ENCODE measurements at places on chromosomes 16 and 17. TPM values are rescaled to one million over a fixed set of nuclear protein-coding genes. Genes with fewer than 3 reads are reported as not detected.

- no peak for DNase-seq
Observed at GRCh38 chr16:12530302-12530701, 273.4 kb downstream of the CPPED1 start.

TNK1 gene
- total RNA-seq: not detected

DNA sequence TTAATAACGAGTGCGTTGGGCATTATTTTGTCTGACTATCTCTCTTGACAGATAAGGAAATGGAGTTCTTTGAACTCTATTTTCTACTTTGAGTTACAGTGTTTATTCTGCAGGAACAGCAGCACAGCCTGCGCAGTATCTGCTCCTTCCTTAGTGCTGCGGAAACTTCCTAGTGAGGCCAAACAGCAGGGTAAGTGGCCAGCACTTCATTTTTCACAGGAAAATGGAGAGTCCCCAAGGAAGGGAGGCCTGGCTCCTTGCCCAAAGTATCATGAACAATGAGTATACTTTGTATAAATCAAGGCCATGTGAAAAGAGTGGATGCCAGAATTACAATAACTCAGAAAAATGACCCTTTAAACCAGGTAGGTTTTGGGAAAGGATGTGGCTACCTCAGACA is 140.6 kb downstream of the VPS53 start:
- DNase-seq: no peak

GRCh38 chr16:27762441-27762840 is 212.5 kb downstream of the KATNIP start:
- DNase-seq: no peak

DNA sequence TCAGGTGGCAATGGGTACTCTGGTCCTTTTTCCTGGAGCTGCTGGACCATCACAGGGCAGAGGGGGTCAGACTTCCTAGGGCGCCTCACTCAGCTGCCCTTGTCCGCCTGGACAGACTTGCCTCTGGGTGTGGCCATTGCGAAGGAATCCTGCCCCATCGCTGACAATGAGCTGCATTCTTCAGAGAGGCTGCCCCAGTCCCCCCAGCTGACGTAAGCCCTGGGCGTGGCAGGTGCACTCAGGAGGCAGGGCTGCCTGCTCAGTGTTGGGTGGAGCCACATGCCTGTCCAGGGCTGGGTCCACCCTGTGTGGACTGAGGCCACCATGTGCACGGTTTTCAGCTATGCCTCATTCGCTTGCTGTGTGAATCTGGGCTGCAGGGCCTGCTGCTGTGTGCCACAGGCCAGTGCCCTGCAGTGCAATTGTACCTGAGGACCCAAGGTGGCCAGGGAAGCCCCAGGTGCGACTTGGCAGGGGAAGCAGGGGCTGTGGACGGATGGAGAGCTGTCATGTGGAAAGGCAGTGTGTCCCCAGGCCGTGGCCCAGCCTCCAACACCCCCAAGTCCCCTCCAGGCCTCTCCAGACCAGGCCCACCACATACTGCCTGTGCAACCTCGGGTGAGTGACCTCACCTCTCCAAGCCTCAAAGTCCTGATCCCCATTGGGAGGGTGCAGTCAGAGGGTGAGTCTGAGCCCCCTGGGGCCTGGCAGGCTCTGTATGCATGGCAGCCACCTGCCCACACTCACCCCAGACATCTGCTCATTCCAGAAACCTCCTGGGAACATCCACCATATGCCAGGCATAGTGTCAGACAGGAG is 14.0 kb upstream of the MPRIP start:
- peak; percentile 53 for DNase-seq

KRTAP9-4 gene
- total RNA-seq: not detected

DNA sequence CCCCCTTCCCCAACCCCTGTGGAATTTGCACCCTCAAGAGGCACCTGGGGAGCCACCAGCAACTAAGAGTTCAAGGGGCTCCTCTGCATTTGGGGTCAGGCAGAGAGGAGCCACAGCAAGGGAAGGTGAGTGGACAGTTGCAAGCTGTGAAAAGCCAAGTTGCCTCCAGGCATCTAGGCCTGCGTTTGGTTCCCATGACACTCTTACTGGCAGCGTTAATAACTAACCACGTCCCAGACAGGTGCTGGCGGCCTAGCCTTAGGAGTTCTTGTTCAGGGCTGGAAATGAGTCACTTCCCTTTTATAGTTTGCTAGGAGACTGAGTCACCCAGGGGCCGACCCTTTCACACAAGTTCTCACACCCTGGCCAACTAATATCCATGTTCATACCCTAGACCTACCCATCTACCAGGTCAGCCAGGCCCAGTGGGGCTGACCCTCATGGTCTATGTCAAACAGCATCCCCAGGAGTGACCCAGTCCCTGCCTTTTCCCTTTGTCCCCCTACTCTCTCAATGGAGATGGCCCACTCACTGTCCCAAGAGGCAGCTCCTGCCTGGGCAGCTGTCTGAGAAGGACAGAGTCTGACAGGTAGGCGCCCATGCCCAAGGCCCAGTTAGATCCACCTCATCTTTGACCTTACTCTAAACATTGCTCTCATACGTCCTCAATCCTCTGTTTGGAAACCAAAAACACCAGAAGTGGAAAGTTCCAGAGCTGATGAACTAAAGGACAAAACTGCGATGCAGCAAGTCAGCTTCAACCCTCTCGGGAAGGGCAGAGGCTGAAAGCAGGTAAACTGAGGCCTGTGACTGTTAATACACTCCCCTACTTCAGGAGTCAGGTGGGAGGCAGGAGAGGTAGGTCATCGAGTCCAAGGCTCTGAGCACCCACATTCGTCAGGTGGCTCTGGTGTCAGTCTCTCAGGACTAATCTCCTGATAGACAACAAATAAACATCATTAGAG is 300.6 kb downstream of the SOX9 start:
- no peak for DNase-seq

DNA sequence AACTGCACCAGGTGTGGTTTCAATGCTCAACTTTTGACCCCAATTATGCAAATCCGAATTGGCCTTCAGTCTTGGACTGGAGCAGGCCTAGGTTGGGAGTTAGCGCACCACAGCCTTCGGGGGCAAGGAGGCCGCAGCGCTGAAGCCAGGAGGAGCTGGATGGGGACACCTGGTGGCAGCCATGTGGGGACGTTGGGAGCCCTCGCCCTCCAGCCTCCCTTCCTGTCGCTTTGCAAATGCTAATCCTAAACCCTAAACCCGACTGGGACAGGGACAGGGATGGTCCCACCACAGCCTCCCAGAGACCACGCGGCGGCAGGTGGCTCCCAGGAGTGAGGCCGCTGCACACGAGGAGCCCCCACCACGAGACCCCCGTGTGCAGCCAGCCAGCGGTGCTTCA is 58.7 kb downstream of the KLHDC4 start:
- DNase-seq: no peak

GRCh38 chr16:17743158-17743557 is 272.4 kb upstream of the XYLT1 start:
- no peak for DNase-seq

DNA sequence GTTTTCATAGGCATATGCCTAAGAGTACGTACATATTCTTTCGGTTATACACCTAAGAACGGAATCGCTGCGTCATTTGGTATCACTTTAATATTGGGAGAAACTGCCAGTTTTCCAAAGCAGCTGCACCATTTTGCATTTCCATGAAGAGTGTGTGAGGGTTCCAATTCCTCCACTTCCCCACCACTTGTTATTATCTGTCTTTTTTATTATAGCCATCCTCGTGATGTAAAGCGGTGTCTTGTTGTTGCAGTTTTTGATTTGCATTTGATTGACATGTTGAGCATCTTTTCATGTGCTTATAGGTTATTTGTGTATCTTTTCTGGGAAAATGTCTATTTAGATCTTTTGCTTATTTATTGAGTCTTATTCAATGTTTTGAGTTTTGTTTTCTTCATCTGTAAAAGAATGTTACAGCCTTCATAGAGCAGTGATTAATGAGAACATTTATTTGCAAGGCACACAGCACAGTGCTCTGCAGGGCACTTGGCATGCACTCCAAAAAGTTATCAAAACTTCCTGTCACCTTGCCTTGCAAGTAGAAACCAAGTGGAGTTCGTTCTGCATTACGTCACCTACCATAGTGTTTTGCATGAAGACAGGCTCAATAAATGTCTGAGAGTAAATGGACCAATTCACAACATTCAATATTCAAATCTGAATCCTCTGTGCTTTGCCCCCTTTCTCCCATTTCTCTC is 26.6 kb upstream of the ST6GALNAC1 start:
- DNase-seq: no peak

ATP1B2 gene
- not detected for total RNA-seq

SPATA33 gene
- 9.3 TPM for total RNA-seq

- no peak for DNase-seq
Observed at GRCh38 chr17:924711-925475, 54.7 kb downstream of the NXN start.

- DNase-seq: no peak
Observed at GRCh38 chr17:29048440-29049368, 5.8 kb downstream of the PIPOX start.

DNA sequence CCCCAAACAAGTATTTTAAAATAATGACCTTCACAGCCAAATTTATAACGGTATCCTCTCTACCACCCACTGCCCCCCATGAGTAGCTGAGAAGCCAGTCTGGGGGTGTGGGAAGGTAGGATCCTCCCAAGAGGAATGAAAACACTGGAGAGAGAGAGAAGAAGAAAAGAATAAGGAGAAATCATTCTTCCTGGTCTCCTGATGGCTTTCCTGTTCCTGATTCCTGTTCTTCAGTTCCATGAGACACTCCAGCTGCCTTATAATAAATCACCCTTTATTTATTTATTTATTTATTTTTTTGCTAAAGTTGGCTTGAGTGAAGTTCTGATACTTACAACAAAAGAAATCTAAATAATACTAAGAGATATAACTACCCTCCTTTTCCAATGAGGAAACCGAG is 56.4 kb upstream of the FAM20A start:
- DNase-seq: no peak

DNA sequence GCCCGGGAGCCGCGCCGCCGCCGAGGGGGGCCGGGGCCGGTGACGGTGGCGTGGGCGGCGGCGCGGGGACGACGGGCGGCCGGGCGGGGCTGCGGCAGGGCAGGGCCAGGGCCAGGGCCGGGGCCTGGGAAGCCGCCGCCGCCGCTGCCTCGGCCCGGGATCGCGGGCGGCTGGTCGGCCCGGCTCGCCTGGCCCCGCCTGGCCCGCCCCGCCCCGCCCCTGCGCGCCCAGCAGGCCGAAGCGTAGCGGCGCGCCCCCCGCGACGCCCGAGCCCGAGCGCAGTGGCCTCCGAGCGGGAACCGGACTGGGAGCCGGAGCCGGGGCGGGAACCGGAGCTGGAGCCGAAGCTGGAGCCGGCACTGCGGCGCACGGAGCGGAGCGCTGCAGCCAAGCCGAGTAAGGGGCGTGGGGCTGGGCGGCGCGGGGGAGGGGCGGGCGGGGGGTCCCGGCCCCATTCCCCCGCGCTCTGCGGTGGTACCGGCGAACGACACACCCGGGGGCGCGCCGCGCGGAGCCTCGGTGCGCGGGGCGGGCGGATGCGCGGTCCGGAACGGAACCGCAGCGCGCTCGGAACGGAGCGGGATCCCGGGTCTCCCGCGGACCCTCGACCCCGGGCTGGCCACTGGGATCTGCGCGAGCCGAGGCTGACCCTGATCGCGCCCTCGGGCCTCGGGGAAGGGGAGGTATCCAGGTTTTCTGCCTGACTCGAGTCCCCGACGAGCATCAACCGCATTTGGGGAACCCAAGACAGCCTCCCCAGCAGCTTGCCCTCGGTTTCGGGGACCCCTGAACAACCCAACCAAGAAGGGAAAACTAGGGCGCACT is at the start of gene BEAN1:
Gene BEAN1, plus strand, starts transcription at position 260 of the 825 bp plus-strand sequence. CDS start 10,382 bp downstream, outside the sequence.
- no peak for DNase-seq

GRCh38 chr16:63287401-63287800 is 1251.2 kb upstream of the CDH8 start:
- DNase-seq: no peak

DNA sequence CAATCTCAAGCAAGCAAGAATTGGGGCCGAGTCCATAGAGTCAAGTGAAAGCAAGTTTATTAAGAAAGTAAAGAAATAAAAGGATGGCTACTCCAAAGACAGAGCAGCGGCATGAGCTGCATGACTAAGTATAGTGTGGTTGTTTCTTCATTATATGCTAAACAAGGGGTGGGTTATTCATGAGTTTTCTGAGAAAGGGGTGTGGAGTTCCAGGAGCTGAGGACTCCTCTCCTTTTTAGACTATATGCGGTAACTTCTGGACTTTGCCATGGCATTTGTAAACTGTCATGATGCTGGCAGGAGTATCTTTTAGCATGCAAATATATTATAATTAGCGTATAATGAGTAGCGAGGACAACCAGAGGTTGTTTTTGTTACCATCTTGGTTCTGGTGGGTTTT is 819.9 kb downstream of the KCNJ2 start:
- DNase-seq: no peak

AANAT gene
- total RNA-seq: not detected

GRCh38 chr16:23227529-23227928 is 45.0 kb downstream of the SCNN1G start:
- DNase-seq: no peak

GRCh38 chr17:62179525-62180161 is 114.6 kb upstream of the MED13 start:
- DNase-seq: no peak

CD7 gene
- 73.6 TPM for total RNA-seq

- DNase-seq: no peak
Observed at GRCh38 chr17:72529386-72529785, 408.6 kb downstream of the SOX9 start.

KLHL10 gene
- total RNA-seq: not detected

GRCh38 chr16:67942510-67943255 is 1.2 kb downstream of the LCAT start:
- DNase-seq: no peak

KRT20 gene
- not detected for total RNA-seq

TNFSF13 gene
- total RNA-seq: 6.8 TPM

DNA sequence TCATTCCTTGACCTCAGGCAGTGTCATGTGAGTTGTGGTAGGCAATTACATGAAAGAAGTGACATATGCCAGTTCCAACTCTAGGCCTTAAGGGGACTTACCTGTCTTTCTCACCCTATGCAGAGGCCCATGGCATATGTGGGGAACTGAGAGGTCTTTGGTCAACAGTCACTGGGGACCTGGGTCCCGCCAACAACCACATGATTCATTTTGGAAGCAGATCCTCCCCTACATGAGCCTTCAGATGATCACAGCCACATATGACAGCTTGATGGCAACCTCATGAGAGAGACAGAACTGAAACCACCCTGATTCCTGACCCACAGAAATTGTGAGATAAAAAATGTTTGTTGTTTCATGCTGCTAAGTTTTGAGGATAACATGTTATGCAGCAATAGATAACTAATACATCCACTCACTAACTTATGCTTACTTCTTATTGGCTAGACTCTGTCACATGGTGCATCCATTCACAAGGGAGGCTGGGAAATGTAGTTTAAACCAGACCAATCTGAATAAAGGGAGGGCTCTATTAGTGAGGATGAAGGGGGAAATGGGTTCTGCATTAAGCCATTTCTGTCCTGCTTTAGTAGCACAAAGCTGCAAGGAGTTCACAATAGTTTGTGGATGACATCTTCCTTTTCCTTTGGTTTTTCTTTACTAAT is 298.2 kb downstream of the HAPSTR1 start:
- DNase-seq: no peak

DNA sequence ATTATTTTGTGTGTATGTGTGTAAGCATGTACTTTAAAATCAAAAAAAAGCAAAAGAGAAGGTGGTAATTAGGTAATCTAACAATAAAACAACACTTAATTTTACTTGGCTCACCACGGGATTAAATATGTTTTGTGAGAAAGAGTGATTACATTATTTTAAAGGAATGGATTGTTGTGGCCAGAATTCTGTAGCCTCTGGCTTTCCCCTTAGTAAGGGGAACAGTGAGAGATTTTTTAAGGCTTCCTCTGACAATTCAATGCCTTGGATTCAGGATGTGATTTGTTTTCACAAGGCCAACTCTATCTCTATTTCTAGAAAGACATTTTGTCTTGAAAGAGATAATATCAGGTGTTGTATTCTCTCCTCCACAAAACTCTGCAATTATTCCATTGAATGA is 560.3 kb upstream of the CDH8 start:
- DNase-seq: no peak
